A673 (cell line): ENCODE measurements at places on chromosomes 1 and 21. TPM values are rescaled to one million over a fixed set of nuclear protein-coding genes. Genes with fewer than 3 reads are reported as not detected.

LCE4A gene
- not detected in 2 replicates for total RNA-seq

MATN1 gene
- total RNA-seq, result not detected in 2 replicates

GRCh38 chr1:169161496-169162194 lies 55.2 kb downstream of the ATP1B1 start:
- H3K4me1 ChIP-seq, result no peaks in the 10 kb centered on the region
- DNase-seq, result no peak
- no peaks in the 10 kb centered on the region for H3K36me3 ChIP-seq
- H3K27ac ChIP-seq, result no peak overlapping the region

SLC9C2 gene
- total RNA-seq, result not detected in 2 replicates

DNA sequence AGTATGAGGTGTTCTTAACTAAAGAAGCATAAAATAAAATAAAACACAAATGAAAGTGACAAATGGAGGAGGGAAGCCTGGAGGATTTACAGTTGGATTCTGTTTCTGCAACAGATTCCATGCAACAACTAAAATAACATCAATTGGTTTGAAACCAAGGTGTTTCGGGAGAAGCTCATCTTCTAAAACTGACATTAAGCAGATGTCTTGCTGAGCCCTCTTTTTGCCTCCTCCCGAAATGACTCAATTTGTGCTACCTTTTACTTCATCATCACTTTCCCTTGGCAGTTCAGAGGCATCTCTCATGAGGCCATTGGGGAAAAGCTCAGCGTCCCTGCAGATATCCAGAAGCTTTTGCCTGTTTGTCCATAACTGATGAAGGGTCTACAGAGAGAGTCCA lies 121.6 kb upstream of the ADAR start:
- peaks cover 16% of the 10 kb centered on the region for H3K4me1 ChIP-seq
- no peak for DNase-seq
- H3K4me3 ChIP-seq, result no peak overlapping the region
- H3K36me3 ChIP-seq, result no peaks in the 10 kb centered on the region

MMP23B gene
- 0.55 and 0.67 TPM in 2 replicates for total RNA-seq

RAB7B gene
- total RNA-seq, result 0.11 and 0.31 TPM in 2 replicates

KRTAP22-2 gene
- not detected in 2 replicates for total RNA-seq

DNA sequence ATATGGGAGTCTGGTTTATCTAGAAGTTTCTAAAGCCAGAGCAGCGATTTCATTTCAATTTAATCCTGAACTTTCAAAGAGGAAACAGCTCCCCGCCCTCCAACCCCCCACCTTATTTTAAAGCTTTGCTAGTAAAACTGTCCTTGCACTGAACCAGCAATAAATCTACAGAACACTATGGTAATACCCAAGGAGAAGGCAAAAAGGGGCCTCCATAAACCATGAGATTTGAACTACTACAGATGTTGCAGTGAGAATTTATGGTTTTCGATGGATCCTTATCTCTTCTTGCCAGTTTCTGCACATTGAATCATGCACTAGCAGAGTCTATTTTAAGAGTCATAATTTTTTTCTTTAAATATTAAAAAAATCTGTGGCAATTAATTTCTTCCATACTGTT lies 64.8 kb upstream of the BEND5 start:
- no peaks in the 10 kb centered on the region for H3K27me3 ChIP-seq
- H3K4me3 ChIP-seq, result no peak overlapping the region
- peaks cover 8% of the 10 kb centered on the region for H3K4me1 ChIP-seq
- H3K27ac ChIP-seq, result no peak overlapping the region
- DNase-seq, result no peak
- no peaks in the 10 kb centered on the region for H3K36me3 ChIP-seq

HES2 gene
- not detected in 2 replicates for total RNA-seq

DNA sequence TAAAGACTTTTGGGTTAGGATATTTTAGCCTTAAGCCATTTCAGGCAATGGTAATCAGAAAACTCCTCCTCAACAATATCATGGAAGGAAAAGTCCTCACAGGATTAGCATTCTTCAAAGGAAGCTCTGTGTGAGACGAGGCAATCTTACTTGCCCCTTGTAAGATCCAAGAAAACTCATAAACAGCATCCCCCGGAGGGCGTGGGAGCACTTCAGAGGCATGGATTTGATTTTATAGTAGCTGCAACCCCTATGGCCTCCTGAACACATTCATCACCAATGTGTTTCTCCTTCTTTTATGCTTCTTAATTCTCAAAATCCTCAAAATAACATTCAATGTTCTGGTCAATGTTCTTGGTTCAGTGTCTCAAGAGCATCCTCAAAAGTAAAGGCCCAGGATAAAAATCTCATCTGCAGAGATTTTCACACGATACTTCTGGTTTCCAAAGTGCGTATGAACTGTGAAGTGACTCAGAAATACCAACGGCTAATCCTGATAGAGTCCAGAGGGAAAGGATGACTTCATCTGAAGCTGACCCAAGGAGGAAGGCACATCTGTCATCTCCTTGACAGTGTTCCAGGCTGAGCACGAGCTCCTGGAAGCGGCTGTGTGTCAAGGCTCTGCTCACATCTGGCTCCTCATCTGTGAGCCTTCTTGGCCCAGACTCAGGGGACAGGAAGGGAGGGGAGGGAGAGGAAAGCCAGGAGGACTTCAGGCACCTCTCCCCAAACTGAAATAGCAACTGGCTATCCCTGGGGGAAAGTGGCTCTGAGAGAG lies 49.3 kb upstream of the PSEN2 start:
- no peak overlapping the region for H3K4me3 ChIP-seq
- no peaks in the 10 kb centered on the region for H3K4me1 ChIP-seq
- no peaks in the 10 kb centered on the region for H3K36me3 ChIP-seq
- no peak for DNase-seq
- no peaks in the 10 kb centered on the region for H3K27me3 ChIP-seq
- no peak overlapping the region for H3K27ac ChIP-seq

EDN2 gene
- total RNA-seq, result not detected in 2 replicates

DNA sequence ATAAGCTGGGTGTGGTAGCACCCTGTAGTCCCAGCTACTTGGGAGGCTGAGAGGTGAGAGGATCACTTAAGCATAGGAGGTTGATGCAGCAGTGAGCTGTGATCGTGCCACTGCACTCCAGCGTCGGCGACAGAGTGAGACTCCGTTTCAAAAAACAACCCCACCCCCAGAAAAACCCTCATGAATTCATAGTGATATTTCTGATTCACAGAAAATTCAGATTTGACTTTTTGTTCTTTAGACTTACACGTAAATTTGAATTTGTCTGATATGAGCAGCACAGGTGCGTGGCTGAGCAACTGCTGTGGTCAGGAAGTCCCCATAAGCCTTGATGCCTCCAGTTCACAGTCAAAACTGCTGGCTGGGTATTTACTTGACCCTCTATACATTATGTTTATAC lies 10.0 kb upstream of the MORC3 start:
- H3K4me3 ChIP-seq, result no peak overlapping the region
- no peaks in the 10 kb centered on the region for H3K36me3 ChIP-seq
- no peak for DNase-seq

GRCh38 chr1:22364764-22365163 lies 86.9 kb upstream of the ZBTB40 start:
- H3K4me1 ChIP-seq, result peaks cover 5% of the 10 kb centered on the region
- no peak overlapping the region for H3K4me3 ChIP-seq
- H3K36me3 ChIP-seq, result no peaks in the 10 kb centered on the region
- no peak for DNase-seq

B3GALT2 gene
- total RNA-seq, result 0.24 and 0.39 TPM in 2 replicates

PEAR1 gene
- total RNA-seq, result 0.35 and 0.52 TPM in 2 replicates
